ENCODE measurements at places on chromosomes 7 and 10. TPM values are rescaled to one million over a fixed set of nuclear protein-coding genes. Genes with fewer than 3 reads are reported as not detected.

The OR6B1 gene
- not detected for total RNA-seq

The TBATA gene
- not detected for total RNA-seq

The TAS2R60 gene
- not detected for total RNA-seq

The ANKRD2 gene
- 418 TPM for total RNA-seq

The C10orf90 gene
- not detected for total RNA-seq

The ITIH5 gene
- total RNA-seq = 10.3 TPM

The NPY gene
- total RNA-seq = not detected

The VPS37D gene
- total RNA-seq = 3.0 TPM

All from Right ventricle myocardium inferior (tissue), 1 donor.